ENCODE measurements at places on chromosomes 7 and 10.

- DNase-seq = no peak
Measured at GRCh38 chr10:78306358-78306757, 272.7 kb downstream of the RPS24 start.

- DNase-seq = peak; percentile 8
Measured at GRCh38 chr7:16926283-16926682, 44.5 kb upstream of the AGR3 start.

DNA sequence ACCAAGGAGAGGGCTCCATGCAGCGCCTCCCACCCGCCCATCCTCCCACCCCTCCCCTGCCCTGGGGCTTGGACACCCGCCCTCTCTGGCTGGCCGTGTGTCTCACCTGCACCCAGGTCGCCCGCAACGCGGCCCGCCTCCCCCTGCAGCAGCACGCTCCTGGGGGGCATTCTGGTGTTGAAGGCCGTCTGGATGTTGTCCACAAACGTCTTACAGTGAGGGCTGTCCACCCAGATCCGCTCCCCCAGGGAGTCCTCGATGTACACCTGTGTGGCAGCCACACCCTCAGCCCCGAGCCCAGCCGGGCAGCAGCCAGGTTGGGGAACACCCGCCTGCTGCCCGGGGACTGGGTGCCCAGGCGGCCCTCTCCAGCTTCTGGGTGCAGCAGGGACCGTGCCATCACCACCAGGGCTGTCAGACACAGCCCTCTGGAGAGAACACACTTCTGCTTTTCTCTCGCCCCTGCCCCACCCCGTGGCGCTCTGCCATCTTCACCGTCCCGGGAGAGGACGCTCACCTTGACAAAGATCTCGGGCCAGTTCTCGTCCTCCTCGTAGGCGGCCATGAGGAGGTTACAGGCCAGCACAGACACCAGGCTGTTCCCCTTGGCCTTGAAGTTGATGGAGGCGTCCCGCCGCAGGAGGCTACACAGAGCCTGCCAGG is 4.7 kb downstream of the INTS1 start:
- DNase-seq = no peak

DNA sequence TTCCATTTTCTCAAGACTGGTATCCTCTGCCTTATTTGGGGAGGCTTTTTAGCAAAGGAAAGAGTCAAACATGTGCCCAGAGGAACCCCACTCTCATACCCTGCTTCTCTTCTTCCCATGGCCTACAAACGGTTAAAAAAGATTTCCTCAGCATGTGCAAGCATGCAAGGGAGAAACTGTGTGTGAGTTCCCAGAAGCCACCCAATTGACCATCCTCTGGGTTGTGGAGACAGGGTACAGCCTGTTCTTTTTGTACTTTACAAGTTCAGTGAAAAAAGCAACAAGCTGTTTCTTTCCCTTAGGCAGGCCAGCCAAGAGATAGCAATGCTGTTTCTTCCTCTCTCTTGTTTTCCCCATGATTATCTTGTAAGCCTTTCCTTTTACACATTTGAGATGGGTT is 68.8 kb upstream of the MTPN start:
- no peak for DNase-seq

GRCh38 chr10:30576641-30577040 is 52.9 kb downstream of the LYZL2 start:
- DNase-seq = no peak

GRCh38 chr10:86769991-86770390 is 13.6 kb downstream of the BMPR1A start:
- no peak for DNase-seq

DNA sequence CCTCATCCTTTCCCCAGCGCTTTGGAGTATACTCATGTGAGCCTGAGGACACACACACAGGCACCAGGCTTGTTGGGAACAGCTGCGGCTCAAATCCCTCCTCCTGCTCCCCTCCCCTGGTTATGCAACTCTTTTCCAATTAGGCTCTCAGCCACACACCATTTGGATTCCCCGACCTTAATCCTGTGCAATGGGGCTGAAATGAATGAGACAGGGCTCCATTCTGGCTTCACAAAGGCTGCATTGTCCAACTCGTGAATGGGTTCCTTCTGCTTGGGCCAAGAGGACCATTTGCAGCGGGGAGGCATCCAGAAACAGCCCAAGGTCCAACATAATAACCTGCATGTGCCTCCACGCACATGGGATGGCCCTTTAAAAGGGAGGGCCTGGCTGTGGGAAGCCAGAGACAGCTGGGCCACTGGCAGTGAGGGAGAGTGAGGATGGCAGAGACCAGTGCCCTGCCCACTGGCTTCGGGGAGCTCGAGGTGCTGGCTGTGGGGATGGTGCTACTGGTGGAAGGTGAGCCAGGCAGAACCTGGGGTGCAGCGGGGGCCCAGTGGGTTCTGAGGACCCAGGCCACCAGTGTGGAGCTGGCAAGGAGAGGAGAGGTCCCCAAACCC is at the start of gene RGR:
Gene RGR, plus strand, starts transcription at position 403 of the 620 bp plus-strand sequence. Its CDS starts 38 bp downstream, at position 441.
- DNase-seq = peak; percentile 90

DNA sequence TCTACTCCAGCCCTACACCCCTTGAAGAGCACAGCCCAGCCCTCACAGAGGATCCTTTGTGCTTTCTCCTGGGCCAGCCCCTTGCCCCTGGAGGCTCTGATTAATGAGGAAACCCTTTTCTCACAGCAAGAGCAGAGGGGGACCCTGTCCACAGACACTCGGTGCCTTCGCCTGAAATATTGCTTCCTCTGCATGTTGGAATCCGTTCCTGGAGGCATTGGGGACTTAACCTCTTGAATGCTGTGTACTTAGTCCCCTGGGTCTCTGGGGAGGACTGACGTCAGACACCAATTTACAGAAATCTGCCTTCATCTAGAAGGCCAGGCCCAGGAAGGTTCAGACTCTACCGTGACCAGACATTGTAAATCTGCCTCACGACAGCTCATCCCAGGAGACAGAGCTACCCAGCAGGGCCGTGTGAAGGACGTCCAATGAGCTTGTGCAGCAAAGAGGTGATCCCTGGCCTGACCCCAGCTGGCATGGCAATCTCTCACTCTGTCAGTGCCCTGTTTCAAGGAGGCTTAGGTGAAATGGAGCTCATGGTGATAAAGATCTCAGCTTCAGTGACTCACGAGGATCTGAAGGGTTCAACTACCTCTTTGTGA is 8.1 kb upstream of the TMEM72 start:
- DNase-seq = no peak

GRCh38 chr7:111486472-111487142 is 75.7 kb downstream of the IMMP2L start:
- DNase-seq = no peak

- no peak for DNase-seq
Measured at GRCh38 chr10:131198401-131198800, 113.1 kb downstream of the TCERG1L start.

- DNase-seq = no peak
Measured at GRCh38 chr10:43846187-43846680, 197.6 kb upstream of the ZNF32 start.

DNA sequence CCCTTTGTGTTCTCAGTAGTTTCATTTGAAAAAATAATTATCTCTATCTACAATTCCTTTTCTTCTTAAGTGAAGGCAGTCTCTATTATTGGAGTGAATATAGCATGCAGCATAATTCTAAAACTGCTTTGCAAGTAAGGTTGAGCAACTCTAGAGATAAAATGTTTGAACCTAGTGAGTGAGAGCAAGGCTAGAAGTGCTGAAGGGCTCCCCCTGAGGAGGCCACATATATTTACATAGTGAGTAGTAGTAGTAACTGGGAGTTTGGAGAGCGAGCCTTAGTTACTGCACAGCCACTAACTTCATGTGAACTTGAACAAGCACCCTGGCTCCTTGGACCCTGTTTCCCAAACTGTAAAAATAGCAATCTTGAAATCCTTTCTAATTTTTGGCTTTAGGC is 141.5 kb upstream of the DKK1 start:
- DNase-seq = no peak

GRCh38 chr10:12862459-12862858 is 139.1 kb downstream of the CCDC3 start:
- DNase-seq = no peak

DNA sequence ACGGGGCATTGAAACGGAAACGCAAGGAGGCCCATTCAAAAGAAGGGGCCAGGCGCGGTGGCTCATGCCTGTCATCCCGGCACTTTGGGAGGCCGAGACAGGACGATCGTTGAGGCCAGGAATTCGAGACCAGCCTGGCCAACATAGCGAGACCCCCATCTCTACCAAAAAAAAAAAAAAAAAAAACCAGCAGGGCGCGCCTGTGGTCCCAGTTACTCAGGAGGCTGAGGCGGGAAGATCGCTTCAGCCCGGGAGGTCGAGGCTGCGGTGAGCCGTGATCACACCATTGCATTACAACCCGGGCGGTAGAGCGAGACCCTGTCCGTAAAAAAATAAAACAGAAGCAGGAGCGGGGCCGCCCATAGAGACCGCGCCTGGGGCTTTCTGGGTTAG is 396 bp downstream of the PSMG3 start:
- no peak for DNase-seq
